Cerebellar nuclear complex (tissue), 1 donor: ENCODE measurements at places on chromosomes 11 and 22.

- no peak for DNase-seq
These were observed 108.4 kb upstream of the CSNK2A3 start for GRCh38 chr11:11461473-11461872.

DNA sequence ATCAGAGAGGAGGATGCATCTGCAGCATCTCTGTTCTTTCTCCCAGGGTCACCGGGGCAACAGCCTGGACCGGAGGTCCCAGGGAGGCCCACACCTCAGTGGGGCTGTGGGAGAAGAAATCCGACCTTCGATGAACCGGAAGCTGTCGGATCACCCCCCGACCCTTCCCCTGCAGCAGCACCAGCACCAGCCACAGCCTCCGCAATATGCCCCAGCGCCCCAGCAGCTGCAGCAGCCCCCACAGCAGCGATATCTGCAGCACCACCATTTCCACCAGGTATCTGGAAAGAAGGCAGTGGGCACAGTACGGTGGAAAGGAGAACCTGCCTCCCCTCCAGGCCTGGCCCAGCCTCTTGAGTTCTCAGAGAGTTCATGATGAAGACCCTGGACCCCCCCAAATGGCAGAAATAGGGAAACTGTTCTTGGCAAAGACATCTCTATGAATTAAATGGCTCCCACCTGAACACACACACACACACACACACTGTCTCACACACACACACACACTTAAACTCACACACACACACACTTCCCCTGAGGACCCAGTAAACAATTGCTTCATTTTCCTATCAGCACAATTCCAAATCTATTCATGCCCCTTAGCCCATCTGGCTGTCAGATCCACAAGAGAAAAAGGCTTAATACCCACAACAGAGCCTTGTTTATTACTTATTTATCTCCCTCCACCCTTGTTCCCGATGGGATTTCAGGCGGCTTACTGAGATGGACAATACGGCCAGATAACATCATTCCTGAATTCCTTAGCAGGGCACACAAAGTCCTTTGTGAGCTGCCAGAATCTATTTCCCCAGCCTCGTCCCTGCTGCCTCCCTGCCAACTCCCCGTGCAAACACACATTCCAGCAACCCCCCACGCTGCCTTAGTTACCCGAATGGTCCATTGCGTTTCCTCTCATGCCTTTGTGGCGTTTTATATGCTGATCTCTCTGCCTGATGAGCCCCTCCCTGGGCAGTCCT, 8.1 kb downstream of the TMA7B start:
- no peak for DNase-seq

- no peak for DNase-seq
These were observed 395.1 kb downstream of the MN1 start for GRCh38 chr22:27406389-27406861.

DNA sequence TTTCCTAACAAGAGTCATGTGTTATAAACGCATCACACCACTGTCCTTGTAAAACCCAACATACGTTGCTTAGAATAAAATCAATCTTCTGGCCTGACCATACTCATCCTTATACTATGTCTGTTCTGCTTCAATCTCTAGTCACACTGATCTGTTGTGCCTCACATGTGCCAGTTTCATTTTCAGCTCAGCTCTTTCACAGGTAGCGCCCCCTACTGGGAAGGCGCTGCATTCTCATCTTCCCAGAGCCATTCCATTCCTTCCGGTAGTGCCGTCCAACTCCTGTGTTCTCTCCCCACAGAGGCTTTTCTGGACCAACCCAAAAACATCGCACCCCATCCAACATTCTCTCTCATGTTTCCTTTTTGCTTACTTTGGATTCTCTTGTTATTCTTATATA, 22.2 kb downstream of the CASP5 start:
- DNase-seq: no peak

DNA sequence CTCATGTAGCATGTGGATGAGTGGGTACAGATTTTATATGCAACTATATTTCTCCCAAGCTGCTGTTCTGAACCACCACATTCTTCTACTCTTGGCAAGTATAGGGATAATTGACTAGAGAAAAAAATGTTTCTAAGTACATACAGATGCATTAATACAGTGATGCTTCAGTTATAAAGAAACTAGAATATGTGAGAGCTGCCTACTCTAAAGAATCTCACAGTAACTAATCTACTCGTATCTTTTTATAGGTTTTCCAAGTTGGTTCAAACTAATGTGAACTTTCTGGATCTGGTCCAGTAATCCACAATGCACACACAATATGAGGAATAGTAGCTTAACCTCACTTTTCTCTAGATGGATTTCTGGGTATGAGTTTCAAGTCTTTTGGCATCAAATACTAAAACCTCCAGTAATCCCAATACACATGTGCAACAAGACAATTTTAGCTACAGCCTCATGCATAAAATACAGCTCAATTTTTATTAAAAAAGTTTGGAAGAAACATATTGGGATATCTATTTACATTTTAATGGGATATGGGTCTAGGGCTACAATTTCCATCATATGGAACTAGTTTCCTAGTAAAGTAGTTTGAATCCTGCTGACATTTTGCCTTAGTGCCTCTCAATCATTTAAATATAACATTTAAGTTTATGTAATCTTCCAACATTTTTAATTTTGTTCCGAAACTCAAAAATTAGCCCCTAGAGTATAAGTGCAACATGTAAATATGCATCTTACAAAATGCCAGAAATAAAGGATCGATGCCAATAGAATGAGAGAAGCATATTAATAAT, 2209.7 kb downstream of the LRRC4C start:
- no peak for DNase-seq

GRCh38 chr11:18768472-18768901, 23.1 kb downstream of the PTPN5 start:
- DNase-seq: no peak

- DNase-seq: no peak
These were observed 32.5 kb downstream of the PDE3B start for GRCh38 chr11:14676068-14676467.

DNA sequence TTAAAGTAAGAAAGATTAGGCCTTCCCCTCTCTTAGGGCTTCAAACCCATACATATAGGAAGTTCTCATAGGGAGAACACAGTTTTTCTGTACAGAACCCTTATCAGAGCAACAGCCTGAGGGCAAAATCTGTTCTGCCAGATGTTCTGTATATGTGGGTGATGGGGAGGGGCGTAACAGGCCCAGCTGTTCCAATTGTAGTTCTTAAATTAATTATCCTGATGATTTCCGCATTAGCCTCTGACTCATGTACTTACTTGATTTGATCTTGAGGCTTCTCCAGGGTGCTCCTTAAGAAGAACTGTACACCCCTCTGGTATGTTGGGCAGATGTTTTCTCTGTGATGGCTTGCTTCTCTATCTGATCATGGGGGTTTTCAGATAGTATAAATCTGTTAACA, 123.1 kb upstream of the C11orf87 start:
- DNase-seq: no peak

DNA sequence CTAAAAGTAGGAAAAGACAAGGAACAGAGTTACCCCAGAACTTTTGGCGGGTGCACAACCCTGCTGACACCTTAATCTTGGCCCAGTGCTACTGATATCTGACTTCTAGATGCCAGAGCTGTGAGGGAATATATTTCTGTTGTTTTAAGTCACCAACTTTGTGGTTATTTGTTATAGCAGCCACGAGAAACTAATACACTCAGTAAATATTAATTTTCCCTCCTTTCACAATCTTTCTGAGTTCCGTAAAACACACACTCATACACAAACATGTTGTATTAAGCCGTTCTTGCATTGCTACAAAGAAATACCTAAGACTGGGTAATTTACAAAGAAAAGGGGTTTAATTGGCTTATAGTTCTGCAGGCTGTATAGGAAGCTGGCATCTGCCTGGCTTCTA, 16.1 kb upstream of the ZDHHC13 start:
- DNase-seq: no peak

DNA sequence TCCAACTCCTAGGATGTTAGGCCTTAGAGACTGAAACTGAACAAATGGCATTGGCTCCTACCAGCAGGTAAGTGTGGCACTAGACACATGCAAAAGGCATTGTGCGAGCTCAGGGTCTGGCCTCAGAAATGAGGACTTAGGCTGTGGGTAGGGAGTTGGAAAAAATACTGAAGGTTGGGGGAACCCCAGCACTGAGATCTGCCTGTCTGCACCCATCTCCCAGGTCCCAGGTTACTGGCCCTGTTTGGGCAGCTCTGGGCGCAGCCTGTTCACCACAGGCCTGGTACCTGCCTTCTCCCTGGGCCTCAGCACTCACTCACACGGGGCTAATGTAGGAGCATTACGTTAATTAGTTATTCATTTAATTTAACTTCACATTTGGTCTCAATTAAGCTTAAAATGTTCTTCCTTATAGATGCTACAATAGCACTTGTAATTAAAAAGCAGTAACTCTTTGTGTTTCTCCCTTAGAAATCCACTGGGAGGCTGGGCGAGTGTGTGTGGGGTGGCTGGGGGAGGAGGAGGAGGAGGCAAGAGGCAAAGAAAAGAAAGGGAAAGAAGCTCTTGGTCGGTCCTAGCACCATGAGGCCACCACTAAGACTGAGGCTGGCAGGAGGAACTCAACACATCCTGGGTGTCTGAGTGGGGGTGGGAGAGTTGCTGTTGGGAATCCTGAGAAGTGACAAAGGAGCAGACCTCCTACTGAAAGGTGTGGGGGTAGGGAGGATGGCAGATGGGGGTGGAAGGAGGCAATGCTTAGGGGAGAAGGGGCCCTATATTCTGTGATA, 19.4 kb downstream of the TMEM218 start:
- no peak for DNase-seq

DNA sequence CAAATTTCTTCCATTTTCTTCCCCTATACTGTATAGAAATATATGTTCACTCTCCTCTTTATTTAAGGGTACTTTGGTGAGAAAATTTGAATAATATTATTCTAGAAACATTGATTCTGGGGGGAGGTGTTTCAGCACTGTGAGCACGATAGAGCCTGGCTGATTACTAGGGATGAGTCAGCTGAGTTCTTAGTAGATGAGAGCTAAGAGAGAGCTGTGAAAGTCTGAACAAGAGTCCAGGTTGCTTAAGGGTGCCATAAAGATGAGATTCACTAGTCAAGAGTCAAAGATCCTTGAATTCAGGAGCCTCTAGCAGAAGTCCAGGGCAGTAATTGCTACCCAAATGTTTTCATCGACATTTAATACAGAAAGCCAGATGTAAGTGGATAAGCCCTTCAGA, 756.6 kb upstream of the API5 start:
- no peak for DNase-seq

GRCh38 chr11:47270331-47271271, 668 bp downstream of the MADD start:
- DNase-seq: peak; percentile 14

- DNase-seq: no peak
These were observed 51.0 kb upstream of the IGLL5 start for GRCh38 chr22:22836635-22837034.

- no peak for DNase-seq
These were observed 35.7 kb upstream of the KLHL35 start for GRCh38 chr11:75468534-75469340.

GRCh38 chr11:7603031-7603781, 70.1 kb downstream of the CYB5R2 start:
- no peak for DNase-seq

- no peak for DNase-seq
These were observed 8.3 kb downstream of the CYB561A3 start for GRCh38 chr11:61353131-61354067.

DNA sequence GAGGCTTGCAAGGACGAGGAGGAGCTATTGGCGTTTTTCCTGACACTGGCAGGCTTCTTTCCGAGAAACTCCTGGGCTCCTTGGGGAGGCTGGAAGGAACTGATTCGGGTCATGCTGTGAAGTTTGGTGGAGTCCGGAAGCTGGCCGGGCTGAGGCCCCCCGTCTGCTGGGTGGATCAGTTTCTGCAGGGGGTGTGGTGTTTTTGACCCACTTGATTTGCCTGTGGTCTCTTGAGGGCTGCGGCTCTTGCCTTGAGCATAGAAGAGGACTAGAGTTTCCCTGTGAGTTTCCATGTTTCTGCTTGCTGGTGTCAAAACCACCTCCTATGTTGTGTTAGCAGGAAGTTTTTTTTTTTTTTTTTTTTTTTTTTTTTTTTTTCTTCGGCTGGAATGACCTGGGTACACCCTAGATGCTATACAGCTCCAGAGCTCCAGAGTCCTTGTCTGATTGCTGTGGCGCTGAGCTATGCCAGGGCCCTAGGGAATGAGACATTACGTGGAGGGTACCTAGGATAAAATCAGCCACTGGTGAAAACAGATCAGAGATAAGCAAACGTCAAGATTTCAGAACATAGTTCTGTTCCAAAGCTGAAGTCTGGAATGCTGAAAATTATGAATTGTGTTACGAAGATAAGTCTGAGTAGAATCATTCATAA, 728 bp downstream of the TBC1D22A start:
- no peak for DNase-seq

- peak; percentile 66 for DNase-seq
These were observed 102.8 kb downstream of the GGTLC2 start for GRCh38 chr22:22746963-22747933.

GRCh38 chr11:76665921-76666351, 4.6 kb downstream of the LRRC32 start:
- DNase-seq: no peak

- DNase-seq: peak; percentile 45
These were observed 90.6 kb downstream of the RPS6KA4 start for GRCh38 chr11:64449381-64450167.
